ENCODE measurements at places on chromosomes 3 and 15.
A peak's percentile ranks its signal among the peaks of the same experiment; 100 is the strongest.

GRCh38 chr3:175914785-175915184, 1055.7 kb downstream of the NAALADL2 start:
- DNase-seq = no peak

GRCh38 chr15:39438799-39439592, 141.9 kb upstream of the THBS1 start:
- DNase-seq = no peak

DNA sequence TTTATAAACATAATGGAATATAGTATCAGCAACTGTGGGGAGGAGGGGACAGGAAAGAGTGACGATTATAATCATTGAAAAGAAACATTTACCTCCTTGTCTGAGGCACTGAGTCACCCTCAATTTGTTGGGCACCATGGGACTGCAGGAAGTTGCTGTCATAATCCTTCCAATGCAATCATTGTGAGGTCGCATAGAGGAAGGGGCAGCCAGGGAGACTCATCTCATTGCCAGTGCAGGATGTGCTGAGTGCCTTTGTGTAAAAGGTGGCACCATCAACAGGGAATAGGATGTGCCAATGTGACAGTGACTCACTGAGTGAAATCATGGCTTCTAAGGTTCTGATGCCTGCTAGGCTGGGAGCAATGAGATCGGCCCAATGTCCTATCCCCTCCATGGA, 300.4 kb upstream of the ADAMTS9 start:
- DNase-seq = no peak

GRCh38 chr3:11567516-11568467, 75.9 kb downstream of the VGLL4 start:
- no peak for DNase-seq

- DNase-seq = peak; percentile 15
These were observed 459.4 kb downstream of the GBE1 start for GRCh38 chr3:81302045-81302444.

DNA sequence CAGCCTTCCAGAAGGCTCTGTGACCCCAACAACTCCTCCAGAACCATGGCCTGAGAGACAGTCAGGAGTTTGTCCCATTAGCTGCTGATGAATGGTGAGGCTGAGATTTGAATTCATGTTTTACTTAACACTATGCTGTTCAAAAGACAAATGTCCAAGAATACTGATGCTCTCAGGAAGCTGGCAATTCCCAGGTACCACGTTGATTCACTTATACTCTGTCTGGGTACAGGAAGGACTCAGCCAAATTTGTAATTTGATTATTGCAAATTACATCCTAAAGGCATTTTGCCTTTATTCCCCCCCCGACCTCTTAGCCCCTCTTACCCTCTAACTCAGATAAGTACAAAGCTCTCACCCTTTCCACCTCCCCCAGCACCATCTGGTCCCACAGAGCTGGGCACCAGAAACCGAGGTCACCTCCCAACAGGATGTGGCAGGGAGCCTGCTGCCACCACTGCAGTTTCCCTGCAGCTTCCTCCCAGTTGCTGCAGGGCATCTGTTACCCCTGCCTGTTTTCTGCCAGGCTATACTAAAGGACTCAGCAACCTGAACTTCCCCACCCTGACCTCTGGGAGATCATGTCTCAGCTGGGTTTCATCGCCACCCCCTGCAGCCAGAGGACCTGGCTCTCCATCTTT, 33.6 kb downstream of the EAF1 start:
- DNase-seq = no peak

- DNase-seq = no peak
These were observed 110.6 kb upstream of the TSPAN3 start for GRCh38 chr15:77181305-77182074.

GRCh38 chr15:69994429-69995205, 103.1 kb downstream of the TLE3 start:
- DNase-seq = no peak

DNA sequence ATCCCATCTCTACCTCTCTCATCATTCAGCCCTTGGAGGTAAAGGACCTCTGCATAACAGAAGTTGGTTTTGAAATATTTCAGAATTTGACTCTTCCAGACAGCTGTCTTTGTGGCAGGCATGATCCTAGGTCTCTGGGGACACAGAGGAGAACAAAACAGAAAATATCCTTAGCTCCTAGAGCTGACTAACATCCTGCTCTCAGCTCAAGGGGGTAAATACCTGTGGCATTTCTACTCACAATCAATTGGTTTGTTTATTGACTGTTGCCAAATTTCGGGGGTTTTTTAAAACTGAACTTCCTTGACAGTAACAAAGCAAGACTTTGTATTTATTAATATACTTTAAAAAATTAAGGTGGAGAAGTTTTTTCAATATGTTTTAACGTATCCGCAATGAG, 78.8 kb downstream of the EOMES start:
- no peak for DNase-seq

DNA sequence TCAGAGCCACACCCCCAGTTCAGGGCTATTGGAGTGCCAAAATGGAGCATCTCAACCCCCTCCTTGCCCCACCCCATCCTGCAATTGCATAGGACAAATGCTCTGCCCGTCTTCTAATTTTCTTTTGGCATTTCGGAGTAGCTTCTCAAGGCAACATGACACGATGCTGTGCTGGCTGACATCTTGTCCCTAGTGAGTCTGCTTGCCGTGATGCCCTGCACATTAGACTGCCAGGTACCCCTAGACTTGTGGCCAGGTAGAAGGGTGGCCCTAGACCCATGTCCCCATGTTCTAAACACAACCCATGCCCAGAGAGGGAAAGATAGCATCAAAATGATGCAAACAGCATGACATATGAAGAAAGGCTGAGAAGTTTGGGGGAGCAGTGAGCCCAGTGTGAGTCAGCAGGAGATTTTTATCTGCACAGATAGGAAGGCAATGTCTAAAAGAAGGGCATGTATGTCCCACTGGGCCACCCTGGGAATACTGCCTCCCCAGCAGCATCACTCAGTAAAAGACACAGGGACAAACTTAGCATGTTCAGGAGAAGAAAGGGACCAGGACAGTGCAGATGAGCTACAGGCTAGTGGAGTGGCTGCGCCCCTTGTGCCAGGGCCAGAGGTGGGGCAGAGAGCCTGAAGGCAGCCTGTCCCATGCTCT, 36.8 kb downstream of the CA12 start:
- no peak for DNase-seq

DNA sequence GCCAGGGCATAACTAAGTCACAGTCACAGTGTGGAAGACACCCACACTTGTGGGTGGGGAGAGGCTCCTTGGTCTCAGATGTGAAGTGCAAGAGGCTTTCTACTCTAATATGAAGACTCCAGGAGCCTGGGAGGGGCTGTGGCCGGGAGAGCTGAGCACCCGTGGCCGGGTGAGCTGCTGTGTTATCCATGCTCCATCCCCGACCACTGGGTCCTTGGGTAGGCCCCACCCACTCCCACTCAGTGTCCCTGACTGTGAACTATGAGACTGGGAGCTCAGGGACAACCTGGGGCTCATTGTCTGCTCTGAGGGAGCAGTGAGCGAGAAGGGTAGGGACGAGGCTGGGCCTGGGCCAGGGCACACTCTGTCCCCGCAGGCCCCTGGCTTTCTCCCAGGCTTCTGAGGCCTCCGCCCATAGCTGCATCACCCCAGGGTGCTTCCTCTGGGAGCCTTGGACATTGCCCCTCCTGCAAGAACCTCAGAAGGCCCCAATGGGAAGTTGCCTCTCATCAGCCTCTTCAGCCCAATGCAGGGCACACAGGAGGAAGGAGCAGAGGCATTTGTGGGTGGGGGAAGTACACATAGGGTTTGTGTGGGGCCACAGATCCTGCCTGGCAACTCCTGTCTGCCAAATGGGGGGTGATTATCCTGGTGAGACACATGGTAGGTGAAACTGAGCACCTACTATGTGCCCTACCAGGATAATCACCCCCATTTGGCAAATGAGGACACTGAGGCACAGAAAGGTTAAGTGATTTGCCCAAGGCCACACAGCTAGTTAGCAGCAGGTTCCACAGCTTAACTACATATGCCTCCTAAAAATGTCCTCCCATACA, 2.4 kb downstream of the ANPEP start:
- no peak for DNase-seq

DNA sequence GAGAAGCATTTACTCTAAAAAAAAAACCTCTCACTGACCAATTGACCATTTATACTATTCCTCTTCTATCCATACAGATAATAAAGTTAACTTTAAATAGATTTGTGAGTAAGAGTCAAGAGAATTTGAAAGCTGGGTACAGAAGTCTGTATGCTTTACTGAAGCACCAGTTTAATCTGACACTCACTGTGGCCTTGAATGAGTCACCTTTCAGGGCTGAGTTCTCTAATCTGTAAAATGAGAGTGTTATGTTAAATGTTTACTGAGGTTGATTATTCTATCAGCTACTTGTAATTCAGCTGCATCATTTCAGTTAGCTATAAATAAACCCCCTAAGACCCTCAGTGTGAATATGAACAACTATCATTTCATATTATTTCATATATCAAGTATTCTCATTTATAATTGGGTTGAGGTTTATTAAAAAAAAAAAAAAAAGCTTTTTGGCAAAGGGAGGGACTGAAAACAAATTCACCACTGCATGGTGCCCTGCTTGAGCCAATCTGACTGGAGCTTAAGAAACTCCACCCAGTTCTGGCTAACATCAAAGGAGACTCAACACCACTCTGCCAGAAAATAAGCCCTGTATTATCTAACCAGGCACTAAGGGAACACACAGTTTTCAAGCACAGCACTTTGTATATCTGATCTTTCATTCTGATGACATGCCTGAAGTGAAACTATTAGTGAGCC, 2.8 kb downstream of the MAP4 start:
- DNase-seq = peak; percentile 55

GRCh38 chr3:189799366-189799765, 168.2 kb downstream of the TP63 start:
- no peak for DNase-seq

GRCh38 chr3:135887220-135887619, 78.3 kb upstream of the PPP2R3A start:
- DNase-seq = peak; percentile 59

GRCh38 chr3:156761713-156762451, 64.3 kb upstream of the LEKR1 start:
- DNase-seq = no peak

DNA sequence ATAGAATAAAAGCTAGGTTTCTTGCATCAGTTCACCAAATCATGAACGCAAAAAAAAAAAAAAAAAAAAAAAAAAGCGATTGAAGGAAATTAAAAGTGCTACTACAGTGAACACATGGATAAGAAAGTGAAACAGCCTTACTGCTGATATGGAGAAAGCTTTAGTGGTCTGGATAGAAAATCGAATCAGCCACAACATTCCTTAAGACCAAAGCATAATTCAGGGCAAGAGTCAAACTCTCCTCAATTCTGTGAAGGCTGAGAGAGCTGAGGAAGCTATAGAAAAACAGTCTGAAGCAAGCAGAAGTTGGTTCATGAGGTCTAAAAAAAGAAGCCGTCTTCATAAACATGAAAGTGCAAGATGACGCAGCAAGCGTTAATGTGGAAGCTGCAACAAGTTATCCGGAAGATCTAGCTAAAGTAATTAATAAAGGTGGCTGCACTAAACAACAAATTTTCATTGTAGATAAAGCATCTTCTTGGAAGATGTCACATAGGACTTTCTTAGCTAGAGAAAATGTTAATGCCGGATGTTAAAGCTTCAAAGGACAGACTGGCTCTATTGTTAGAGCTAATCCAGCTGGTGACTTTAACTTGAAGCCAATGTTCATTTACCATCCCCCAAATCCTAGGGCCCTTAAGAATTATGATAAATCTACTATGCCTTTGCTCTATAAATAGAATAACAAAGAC, 19.2 kb downstream of the P3H2 start:
- no peak for DNase-seq

DNA sequence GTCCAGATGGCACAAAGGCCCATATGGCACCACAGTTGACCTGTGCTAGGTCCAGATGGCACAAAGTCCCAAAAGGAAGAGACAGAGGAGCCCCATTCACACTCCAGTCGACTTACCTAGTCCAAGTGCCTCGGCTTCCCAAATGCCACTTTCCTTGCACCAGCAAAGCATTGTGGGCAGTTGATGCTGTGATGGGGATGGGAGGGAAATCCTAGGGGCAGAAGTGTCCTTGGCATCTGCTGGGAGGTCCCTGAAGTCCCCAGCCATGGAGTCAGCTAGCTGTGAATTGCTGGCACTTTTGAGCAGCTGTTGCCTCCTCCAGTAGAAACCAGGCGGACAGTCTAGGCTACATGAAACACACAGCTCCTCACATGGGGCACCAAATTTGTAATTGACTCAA, 60.3 kb upstream of the SIAH2 start:
- DNase-seq = no peak

DNA sequence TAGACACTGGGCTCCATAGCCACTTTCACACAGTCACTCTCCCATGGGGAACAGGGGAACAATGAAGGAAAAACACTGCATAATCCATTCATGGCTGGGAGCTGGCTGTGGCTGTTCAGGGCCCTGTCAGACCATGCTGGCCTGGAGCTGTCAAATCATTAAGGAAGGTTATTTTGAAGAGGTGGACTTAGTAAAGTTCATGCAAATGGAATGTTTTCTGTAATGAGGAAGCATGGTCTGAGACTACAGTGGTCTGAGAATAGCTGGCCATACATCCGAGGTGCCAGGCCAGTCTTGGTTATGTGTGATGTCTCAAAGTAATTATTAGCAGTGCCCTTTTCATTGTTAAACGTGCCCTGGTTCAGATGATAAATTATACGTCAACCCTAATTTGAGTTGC, 117.1 kb upstream of the MRPS22 start:
- no peak for DNase-seq

- no peak for DNase-seq
These were observed 10.0 kb downstream of the MRPS25 start for GRCh38 chr3:15055019-15055557.

- DNase-seq = no peak
These were observed 66.9 kb downstream of the KCNAB1 start for GRCh38 chr3:156187146-156187769.

DNA sequence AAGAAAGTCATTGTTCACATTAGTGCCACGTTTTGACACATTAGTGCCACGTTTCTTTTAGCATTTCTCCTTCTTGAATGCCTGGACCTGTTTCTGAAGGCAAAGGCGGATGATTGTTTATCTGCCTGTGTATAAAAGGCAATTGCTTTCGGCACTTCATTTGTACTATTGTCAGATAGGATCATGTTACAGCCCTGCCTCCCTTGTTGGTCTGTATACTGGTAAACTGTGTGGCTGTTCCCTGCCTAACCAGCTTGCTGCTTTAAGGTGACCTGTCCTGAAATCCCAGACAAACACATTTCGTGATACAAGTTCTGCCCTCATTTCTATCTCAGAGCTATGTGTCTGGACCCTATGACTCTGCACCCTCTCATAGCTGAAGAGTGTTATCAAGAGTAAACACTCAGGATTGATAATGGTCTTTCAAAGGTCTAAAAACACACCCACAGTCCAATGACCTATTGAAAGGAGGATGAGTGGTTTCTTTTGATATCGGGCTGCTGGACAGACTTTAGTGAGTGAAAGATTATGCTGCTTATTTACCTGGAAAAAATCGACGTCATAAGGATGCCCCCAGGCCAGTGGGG, 276.3 kb upstream of the MCTP2 start:
- no peak for DNase-seq

GRCh38 chr3:52175416-52176179, 21.4 kb upstream of the POC1A start:
- no peak for DNase-seq
